SJSA1 (cell line): ENCODE measurements at places on chromosomes 5 and 9. TPM values are rescaled to one million over a fixed set of nuclear protein-coding genes. Genes with fewer than 3 reads are reported as not detected.

- no peak overlapping the region for H3K4me3 ChIP-seq
- H3K27me3 ChIP-seq = no peaks in the 10 kb centered on the region
- no peaks in the 10 kb centered on the region for H3K4me1 ChIP-seq
- DNase-seq = peak; percentile 1
- no peaks in the 10 kb centered on the region for H3K36me3 ChIP-seq
Measured at GRCh38 chr5:81904861-81905260, 67.0 kb upstream of the ATG10 start.

DNA sequence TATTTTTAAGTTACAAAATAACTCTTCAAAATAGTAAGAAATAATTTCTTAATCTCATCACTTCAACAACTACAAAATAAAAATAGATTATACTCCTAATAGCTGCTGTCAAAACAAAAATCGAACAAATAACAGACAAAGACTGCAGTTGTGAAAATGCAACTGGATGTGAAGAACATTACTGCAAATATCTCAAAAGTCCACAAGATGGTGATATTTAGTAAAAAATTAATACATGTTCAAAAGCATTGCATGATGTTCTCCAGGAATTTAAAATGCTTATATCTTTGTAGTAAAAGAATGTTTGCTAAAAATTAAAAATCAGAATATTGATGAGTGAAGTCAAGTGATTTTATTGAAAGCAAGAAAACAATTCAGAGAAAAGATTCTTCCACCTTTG is 66.2 kb downstream of the MPDZ start:
- no peak overlapping the region for H3K27ac ChIP-seq
- H3K27me3 ChIP-seq = no peaks in the 10 kb centered on the region
- DNase-seq = peak; percentile 1
- H3K4me1 ChIP-seq = no peaks in the 10 kb centered on the region

- no peak overlapping the region for H3K4me3 ChIP-seq
- no peaks in the 10 kb centered on the region for H3K27me3 ChIP-seq
- H3K36me3 ChIP-seq = peaks cover 16% of the 10 kb centered on the region
Measured at GRCh38 chr5:145965804-145966203, 29.4 kb downstream of the SH3RF2 start.

- no peak overlapping the region for H3K4me3 ChIP-seq
- DNase-seq = no peak
- H3K27ac ChIP-seq = peak overlapping the region; percentile 90
- no peaks in the 10 kb centered on the region for H3K36me3 ChIP-seq
Measured at GRCh38 chr5:71923755-71924154, 183.5 kb upstream of the MAP1B start.

- H3K36me3 ChIP-seq = peaks cover 50% of the 10 kb centered on the region
- DNase-seq = no peak
- no peaks in the 10 kb centered on the region for H3K27me3 ChIP-seq
- H3K4me3 ChIP-seq = peak overlapping the region; percentile 84
Measured at GRCh38 chr9:136328622-136329041, 1.3 kb downstream of the GPSM1 start.

- H3K27ac ChIP-seq = no peak overlapping the region
- no peaks in the 10 kb centered on the region for H3K27me3 ChIP-seq
- H3K4me3 ChIP-seq = no peak overlapping the region
- no peak for DNase-seq
- peaks cover 29% of the 10 kb centered on the region for H3K4me1 ChIP-seq
Measured at GRCh38 chr9:101479338-101480030, 43.9 kb upstream of the ALDOB start.

KCNN2 gene
- 0.61 TPM in 1 of 2 replicates, not detected in the other for total RNA-seq

GRCh38 chr5:150123542-150123941 is 32.1 kb downstream of the PDGFRB start:
- H3K27ac ChIP-seq = no peak overlapping the region
- no peak for DNase-seq
- no peaks in the 10 kb centered on the region for H3K27me3 ChIP-seq
- H3K4me1 ChIP-seq = no peaks in the 10 kb centered on the region
- H3K36me3 ChIP-seq = peaks cover 93% of the 10 kb centered on the region
- no peak overlapping the region for H3K4me3 ChIP-seq

GRCh38 chr5:113163328-113163727 is 186.7 kb downstream of the DCP2 start:
- H3K36me3 ChIP-seq = no peaks in the 10 kb centered on the region
- H3K4me1 ChIP-seq = peaks cover 47% of the 10 kb centered on the region
- DNase-seq = no peak
- H3K27me3 ChIP-seq = no peaks in the 10 kb centered on the region
- no peak overlapping the region for H3K27ac ChIP-seq

ANAPC2 gene
- 11.7 and 13.7 TPM in 2 replicates for total RNA-seq

- H3K27ac ChIP-seq = no peak overlapping the region
- no peak for DNase-seq
- H3K4me1 ChIP-seq = 0 out of 2 replicates have a peak, but pooled peaks cover 4% of the 10 kb centered on the region
- H3K36me3 ChIP-seq = no peaks in the 10 kb centered on the region
- H3K27me3 ChIP-seq = peaks cover 87% of the 10 kb centered on the region
- no peak overlapping the region for H3K4me3 ChIP-seq
Measured at GRCh38 chr5:180647941-180648500, 1.4 kb downstream of the FLT4 start.

DNA sequence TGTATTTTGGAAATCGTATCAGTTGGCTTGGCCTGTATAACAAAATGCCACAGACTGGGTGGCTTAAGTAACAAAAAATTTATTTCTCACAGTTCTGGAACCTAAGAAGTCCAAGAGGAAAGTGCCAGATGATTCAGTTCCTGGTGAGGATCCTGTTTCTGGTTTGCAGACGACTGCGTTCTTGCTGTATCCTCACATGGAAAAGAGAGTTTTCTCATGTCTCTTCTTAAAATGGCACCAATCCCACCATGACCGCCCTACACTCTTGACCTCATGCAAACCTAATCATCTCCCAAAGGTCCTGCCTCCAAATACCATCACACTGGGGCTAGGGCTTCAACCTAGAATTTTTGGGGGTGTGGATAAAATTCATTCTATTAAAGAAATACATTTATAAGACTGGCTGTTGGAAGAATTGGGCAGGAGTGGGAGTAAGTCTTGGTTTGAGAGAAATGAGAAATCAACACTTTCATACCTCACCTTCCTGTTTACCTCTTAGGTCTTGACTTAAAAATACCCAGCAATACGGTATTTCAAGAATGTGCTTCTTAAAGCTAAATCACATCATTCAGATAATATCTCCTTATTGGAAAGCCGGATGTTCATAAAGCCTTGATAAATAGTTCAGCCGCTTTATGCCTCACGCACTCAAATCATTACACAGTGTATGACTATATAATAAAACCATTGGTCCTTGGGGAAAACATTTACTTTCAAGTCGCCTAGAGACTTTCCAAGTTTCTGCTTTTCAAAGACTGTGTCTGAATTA is 28.7 kb downstream of the PTTG1 start:
- H3K27me3 ChIP-seq = peaks cover 3% of the 10 kb centered on the region
- no peaks in the 10 kb centered on the region for H3K36me3 ChIP-seq
- no peak overlapping the region for H3K27ac ChIP-seq
- no peak for DNase-seq

OCLN gene
- total RNA-seq = 19.8 and 45.6 TPM in 2 replicates

TRIM32 gene
- total RNA-seq = 18.5 and 19.5 TPM in 2 replicates

NR5A1 gene
- not detected in 2 replicates for total RNA-seq

DNA sequence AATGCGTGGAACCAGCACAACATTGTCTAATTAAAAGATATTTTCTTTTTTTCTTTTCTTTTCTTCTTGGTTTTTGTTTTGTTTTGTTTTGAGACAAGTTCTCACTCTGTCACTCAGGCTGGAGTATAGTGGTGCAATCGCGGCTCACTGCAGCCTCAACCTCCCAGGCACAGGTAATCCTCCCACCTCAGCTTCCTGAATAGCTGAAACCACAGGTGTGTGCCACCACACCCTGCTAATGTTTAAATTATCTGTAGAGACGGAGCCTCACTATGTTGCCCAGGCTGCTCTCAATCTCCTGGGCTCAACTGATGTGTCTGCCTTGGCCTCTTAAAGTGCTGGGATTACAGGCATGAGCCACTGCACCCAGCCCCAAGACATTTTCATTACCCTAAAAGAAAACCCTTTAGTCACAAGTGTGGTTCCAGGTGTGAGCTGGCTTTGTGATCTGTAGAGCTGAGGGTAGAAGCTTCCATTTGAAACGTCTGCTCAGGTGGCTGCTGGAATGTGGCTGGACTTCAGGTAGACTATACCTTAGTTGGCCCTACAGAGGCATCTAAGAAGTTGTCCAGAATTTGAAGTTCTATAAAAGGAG is 19.1 kb upstream of the NEK6 start:
- H3K4me3 ChIP-seq = no peak overlapping the region
- no peak for DNase-seq
- no peaks in the 10 kb centered on the region for H3K4me1 ChIP-seq

DNA sequence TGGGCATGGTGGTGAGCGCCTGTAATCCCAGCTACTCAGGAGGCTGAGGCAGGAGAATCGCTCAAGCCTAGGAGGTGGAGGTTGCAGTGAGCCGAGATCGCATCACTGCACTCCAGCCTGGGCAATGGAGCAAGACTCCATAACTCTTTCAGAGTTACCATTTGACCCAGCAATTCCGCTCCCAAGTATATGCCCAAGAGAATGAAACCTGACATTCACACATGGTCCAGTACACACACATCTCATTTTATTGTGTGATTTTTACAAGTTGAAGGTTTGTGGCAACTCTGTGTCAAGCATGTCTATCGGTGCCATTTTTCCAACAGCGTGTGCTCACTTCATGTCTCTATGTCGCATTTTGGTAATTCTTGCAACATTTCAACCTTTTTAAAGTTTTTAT is 24.9 kb upstream of the FIBCD1 start:
- H3K27ac ChIP-seq = no peak overlapping the region
- DNase-seq = no peak
- no peak overlapping the region for H3K4me3 ChIP-seq
- peaks cover 12% of the 10 kb centered on the region for H3K4me1 ChIP-seq
- H3K36me3 ChIP-seq = no peaks in the 10 kb centered on the region

DNA sequence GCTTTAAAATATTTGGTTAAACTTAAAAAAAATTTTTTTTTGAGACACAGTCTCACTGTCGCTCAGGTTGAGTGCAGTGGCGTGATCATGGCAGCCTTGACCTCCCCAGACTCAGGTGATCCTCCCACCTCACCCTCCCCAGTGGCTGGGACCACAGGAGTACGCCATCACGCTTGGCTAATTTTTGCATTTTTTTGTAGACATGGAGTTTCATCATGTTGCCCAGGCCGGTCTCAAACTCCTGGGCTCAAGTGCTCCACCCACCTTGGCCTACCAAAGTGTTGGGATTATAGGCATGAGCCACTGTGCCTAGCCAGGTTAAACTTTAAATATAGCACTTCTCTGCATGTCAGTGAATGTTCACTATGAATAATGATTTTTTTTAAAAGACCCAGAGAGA is 224.5 kb upstream of the RFX3 start:
- H3K27ac ChIP-seq = peak overlapping the region; percentile 68; the same call in 1 of the 2 replicates
- H3K27me3 ChIP-seq = no peaks in the 10 kb centered on the region
- no peaks in the 10 kb centered on the region for H3K36me3 ChIP-seq
- no peak overlapping the region for H3K4me3 ChIP-seq

GRCh38 chr5:150227606-150228273 is 37.9 kb downstream of the SLC6A7 start:
- no peak overlapping the region for H3K4me3 ChIP-seq
- no peaks in the 10 kb centered on the region for H3K36me3 ChIP-seq
- H3K27ac ChIP-seq = no peak overlapping the region
- no peaks in the 10 kb centered on the region for H3K4me1 ChIP-seq
- no peak for DNase-seq

DNA sequence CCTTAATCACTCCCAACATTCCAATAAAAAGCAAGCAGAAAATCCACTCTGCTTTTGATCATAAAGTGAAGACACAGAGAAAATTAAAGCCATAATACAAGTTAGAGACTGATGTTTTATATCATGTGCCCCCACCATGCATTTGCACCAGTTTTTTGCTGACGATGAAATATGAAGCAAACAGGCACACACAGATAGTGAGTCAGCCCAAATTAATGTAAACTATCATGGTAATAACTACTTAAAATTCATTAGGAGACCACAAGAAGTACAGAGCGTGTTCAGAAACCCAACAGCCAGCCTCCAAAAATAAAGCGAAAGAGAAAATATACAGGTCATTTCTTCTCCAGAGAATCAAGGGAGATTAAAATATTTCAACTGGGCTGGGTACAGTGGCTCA is 46.4 kb upstream of the KDM4C start:
- H3K36me3 ChIP-seq = no peaks in the 10 kb centered on the region
- no peaks in the 10 kb centered on the region for H3K27me3 ChIP-seq
- H3K27ac ChIP-seq = no peak overlapping the region
- H3K4me1 ChIP-seq = no peaks in the 10 kb centered on the region

DNA sequence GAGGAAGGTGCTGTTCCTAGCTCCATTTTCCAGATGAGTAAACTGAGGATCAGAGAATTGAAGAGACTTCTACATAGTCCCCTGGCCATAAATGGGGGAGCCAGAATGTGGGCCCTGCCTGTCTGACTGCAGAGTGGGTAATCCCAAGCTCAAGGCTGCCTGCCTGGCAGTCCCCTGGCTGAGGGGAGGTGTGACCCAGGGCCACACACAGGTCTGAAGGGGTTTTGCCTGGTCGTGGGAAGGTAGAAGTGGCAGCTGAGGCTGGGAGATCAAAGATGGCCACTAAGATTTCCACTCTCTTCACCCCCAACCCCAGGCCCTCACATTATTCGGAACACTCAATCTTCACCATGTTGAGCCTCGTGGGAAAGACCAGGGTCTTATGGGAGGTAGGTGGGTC is 176.3 kb downstream of the MACROH2A1 start:
- no peak overlapping the region for H3K27ac ChIP-seq
- H3K4me1 ChIP-seq = no peaks in the 10 kb centered on the region
- H3K27me3 ChIP-seq = no peaks in the 10 kb centered on the region
- no peak for DNase-seq

GRCh38 chr5:191036-191948 is at the start of gene LRRC14B:
Gene LRRC14B, plus strand, starts transcription at chr5:191495. Its CDS starts 44 bp downstream, at chr5:191539.
- no peak within 1 kb of the TSS for H3K4me3 ChIP-seq
- no peaks in the 10 kb centered on the region for H3K36me3 ChIP-seq
- H3K27me3 ChIP-seq = no peaks in the 10 kb centered on the region
- H3K27ac ChIP-seq = no peak within 1 kb of the TSS
- H3K4me1 ChIP-seq = peaks cover 5% of the 10 kb centered on the region; the same call in 1 of the 2 replicates

TMEM8B gene
- total RNA-seq = 1.4 and 2.8 TPM in 2 replicates

GRCh38 chr5:165014439-165014838 is 1509.0 kb downstream of the MAT2B start:
- no peaks in the 10 kb centered on the region for H3K36me3 ChIP-seq
- no peak overlapping the region for H3K4me3 ChIP-seq
- H3K27ac ChIP-seq = no peak overlapping the region
- H3K4me1 ChIP-seq = no peaks in the 10 kb centered on the region

DNA sequence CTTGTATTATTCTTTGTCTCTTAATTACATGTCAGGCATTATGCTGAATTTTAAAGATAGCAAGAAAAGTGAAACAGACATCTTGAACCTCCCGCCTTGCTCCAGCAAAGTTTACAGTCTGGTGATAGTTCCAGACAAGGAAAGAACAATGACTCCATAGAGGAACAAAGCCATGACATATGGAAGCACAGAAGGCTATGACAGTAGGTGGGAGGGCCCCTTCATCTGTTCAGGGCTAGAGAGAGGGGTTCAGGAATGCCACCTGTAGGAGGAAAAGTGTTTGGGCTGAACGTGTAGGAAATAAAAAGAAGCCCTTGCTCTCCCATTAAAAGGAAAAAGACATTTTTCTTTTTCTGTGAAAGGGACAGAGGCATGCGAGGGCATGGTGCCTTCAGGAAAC is 315.6 kb downstream of the TRIM32 start:
- H3K27ac ChIP-seq = no peak overlapping the region
- no peak overlapping the region for H3K4me3 ChIP-seq
- no peaks in the 10 kb centered on the region for H3K4me1 ChIP-seq

GRCh38 chr5:10788358-10788757 is 27.3 kb upstream of the DAP start:
- H3K27me3 ChIP-seq = no peaks in the 10 kb centered on the region
- no peak for DNase-seq
- H3K27ac ChIP-seq = peak overlapping the region; percentile 86
- no peaks in the 10 kb centered on the region for H3K36me3 ChIP-seq
- H3K4me3 ChIP-seq = no peak overlapping the region
